AG09319 (cell line): ENCODE measurements at places on chromosomes 6 and 20.

DNA sequence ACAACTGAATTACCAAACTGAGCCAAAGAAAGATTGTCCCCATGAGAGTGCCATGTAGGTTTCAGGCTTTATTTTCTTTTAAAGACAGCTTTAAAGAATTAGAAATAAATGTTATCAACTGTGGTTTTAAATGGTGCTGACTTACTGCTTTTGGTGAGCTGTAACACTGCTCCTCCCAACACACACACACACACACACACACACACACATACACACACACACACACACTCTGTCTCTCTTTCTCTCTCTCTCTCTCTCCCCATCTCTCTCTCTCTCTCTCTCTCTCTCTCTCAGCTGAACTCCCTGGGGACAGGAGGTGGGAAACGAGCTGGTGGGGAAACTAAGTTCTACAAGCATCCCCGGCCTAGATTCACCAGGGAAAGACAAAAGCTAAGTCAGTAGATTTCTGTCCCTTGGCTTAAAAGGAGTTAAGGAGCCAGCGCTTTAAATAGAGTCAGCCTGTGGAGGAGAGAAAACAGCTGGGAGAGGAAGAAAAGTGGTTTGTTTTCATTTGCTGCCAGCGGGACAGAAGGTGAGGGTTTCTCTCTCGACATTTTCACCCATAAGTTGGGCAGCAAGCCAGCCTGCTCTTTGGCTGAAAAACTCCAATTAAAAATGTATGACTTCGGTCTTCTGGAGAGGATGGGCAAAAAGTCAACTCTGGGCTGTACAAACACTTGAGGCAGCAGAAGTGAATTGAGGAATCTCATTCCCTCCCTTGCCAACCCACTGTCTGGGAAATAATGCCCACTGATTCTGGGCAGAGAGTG, 27.4 kb downstream of the CBLN4 start:
- no peak for DNase-seq

DNA sequence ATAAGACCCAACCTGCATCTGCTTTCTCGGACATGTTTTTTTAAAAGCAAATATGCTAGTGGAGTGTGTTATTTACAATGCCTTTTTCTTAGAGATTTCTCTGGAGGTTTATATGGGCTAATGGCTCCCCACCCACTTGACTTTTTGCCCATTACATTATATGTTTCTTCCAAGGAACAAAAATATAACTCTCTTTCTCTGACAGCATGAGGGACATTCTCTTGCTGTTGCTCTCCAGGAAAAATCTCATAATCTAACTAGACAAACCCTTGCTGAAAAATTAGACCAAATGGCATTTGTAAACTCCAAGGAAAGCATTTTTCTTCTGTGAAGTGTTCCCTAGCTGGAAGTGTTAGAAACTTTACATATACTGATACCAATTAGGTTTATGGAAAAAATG, 213.7 kb downstream of the PRL start:
- DNase-seq, result no peak

DNA sequence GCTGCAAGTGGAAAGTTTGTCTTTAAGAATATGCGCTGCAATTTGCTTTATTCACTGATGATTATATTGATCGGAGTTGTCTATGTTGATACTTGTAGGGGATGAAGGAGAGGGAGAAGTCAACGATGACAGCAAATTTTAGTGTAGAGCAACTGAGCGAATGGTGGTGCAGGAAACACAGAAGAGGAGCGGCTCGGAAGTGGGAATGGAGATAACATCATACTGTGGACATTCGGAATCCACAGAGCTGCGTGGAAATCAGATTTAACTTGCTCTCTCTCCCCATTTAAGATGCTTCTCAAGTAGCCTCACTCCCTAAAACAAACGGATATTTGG, 722 bp upstream of the TMEM14B start:
- no peak for DNase-seq

- no peak for DNase-seq
Measured at GRCh38 chr20:20894753-20895152, 182.3 kb upstream of the RALGAPA2 start.

DNA sequence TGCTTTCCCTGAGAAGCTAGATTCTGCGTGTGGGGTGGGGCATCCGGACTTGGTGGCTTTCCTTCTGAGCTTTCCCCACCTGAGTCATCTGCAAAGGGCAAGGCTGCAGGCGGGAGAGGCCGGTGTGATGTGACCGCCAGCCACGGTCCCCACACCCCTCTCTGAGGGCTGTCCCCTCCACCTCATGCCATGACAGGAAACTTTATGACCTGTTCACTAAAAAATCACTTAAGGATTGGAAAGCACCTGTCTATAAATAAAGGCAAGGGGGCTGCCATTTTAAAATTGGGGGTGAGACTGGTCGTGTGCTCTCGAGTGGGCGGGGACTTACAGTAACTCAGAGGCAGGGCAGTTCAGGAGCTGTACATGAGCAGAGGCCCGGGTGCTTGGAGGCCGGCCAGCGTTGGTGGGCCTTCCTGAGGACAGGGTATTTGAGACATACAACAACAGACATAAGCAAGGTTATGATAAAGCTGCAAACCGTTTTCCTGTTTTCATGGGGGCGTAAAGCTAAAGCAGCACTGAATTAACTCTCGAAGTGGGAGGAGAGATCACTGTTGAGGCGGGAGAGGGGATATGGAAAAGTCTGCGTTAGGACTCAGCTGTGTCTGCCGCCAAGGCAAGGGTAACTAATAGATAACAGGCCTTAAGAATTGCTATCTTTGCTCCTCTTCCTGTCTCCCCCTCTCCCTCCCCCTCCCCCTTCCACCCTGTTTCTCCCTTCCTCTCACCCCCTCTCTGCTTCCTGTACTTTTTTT, 16.1 kb upstream of the SERPINB1 start:
- DNase-seq, result no peak

- no peak for DNase-seq
Measured at GRCh38 chr6:88748141-88748540, 215.3 kb downstream of the RNGTT start.

GRCh38 chr20:17646209-17646960, 35.7 kb downstream of the RRBP1 start:
- DNase-seq, result no peak

GRCh38 chr20:50992733-50993457, 30.0 kb downstream of the KCNG1 start:
- DNase-seq, result peak; percentile 10
